ENCODE measurements at places on chromosomes 2 and 18. TPM values are rescaled to one million over a fixed set of nuclear protein-coding genes. Genes with fewer than 3 reads are reported as not detected.

Gene NAT8
- not detected for total RNA-seq

Gene DSC2
- total RNA-seq = 30.8 TPM

Gene DRC1
- 0.26 TPM for total RNA-seq

Gene CAPN14
- total RNA-seq = 2.1 TPM

Gene IL36RN
- 73.9 TPM for total RNA-seq

Gene CARF
- total RNA-seq = 15.3 TPM

Gene FHOD3
- 13.3 TPM for total RNA-seq

Gene CHST9
- total RNA-seq = 0.39 TPM

Gene UBE2F
- total RNA-seq = 32.3 TPM

Gene MYCN
- total RNA-seq = 3.8 TPM

Gene PJVK
- 2.4 TPM for total RNA-seq

DNA sequence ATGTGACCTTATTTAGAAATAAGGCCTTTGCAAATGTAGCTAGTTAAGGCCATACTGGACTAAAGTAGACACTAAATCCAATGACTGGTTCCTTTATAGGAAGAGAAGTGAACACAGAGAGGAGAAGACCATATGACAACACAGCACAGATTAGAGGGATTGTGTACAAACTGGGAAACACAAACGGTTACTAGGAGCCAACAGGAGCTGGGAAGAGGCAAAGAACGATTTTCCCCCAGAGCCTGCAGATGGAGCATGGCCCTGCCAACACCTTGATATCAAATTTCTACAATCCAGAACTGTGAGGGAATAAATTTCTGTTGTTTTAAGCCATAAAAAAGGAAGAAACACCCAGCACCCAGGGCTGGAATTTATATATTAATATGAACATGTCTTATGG, 38.7 kb upstream of the COL5A2 start:
- H3K27ac ChIP-seq = no peak overlapping the region
- no peak overlapping the region for H3K4me3 ChIP-seq
- DNase-seq = no peak
- H3K4me1 ChIP-seq = peaks cover 7% of the 10 kb centered on the region
- no peaks in the 10 kb centered on the region for H3K27me3 ChIP-seq
- H3K36me3 ChIP-seq = no peaks in the 10 kb centered on the region

DNA sequence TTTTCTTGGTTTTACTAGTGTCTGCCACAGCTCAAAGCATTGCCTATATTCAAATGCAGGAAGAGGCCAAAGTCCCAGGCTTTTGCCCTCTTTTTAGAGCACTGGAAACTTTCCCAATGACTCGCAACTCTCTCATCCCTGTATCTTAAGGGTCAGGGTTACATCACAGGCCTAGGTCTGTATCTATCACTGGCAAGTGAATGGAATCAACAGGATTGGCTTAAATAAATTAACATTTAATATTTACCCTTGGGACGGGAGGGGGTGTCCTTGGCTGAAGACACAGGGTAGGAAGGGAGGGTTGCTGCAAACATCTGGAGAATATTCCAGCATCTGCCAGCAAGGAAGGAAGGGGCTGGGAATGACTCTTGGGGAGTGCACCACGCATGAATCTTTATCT, 242.6 kb downstream of the SLC4A3 start:
- no peaks in the 10 kb centered on the region for H3K4me1 ChIP-seq
- H3K36me3 ChIP-seq = no peaks in the 10 kb centered on the region
- H3K27me3 ChIP-seq = no peaks in the 10 kb centered on the region
- H3K27ac ChIP-seq = no peak overlapping the region
- no peak for DNase-seq

GRCh38 chr2:230011617-230012016, 57.1 kb downstream of the SLC16A14 start:
- DNase-seq = no peak
- H3K4me1 ChIP-seq = no peaks in the 10 kb centered on the region
- H3K27me3 ChIP-seq = no peaks in the 10 kb centered on the region
- no peak overlapping the region for H3K4me3 ChIP-seq

- peaks cover 42% of the 10 kb centered on the region for H3K4me1 ChIP-seq
- H3K27me3 ChIP-seq = peaks cover 3% of the 10 kb centered on the region
- no peak overlapping the region for H3K27ac ChIP-seq
These were observed 17.9 kb downstream of the KCNIP3 start for GRCh38 chr2:95314964-95315611.

DNA sequence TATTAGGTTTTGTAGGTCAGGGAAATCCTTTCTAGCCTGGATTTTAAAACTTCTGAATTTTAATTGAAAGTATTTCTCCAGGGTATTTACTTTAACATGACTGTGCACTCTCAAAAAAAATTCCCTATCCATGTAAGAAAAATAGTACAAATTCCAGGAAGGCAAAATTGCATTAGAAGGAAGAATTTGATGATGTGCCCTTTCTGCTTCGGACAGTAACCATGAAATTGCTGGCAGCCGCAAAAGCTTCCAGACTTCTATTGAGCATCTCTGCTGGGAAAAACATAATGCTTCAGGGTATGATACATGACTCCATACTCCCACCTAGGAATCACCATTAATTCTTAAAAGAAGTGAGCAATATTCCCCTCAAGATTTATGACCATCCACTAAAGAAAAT, 17.2 kb upstream of the KLF7 start:
- no peaks in the 10 kb centered on the region for H3K4me1 ChIP-seq
- H3K36me3 ChIP-seq = no peaks in the 10 kb centered on the region
- no peak overlapping the region for H3K27ac ChIP-seq
- no peak overlapping the region for H3K4me3 ChIP-seq
- H3K27me3 ChIP-seq = no peaks in the 10 kb centered on the region
- DNase-seq = no peak

DNA sequence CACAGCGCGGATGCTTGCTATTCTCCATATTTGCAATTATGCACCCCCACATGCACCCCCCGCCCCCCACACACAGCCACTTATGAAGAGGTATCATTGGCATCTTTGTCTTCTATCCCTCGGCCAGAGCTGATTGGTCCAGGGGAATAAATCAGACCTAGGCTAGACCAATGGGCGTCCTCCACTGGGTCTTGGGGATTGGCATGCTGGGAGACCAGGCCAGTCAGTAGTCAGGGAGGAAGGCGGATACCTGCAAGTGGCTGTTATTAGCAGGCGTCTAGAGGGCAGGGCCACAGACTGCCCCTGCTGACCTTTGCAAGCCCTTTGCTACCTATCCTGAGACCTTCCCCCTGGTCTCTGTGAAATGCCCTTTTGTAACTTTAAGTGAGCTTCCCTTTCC, 30.0 kb downstream of the ATOH8 start:
- no peaks in the 10 kb centered on the region for H3K27me3 ChIP-seq
- peaks cover 19% of the 10 kb centered on the region for H3K36me3 ChIP-seq
- H3K4me1 ChIP-seq = peaks cover 23% of the 10 kb centered on the region
- H3K4me3 ChIP-seq = no peak overlapping the region
- H3K27ac ChIP-seq = no peak overlapping the region

DNA sequence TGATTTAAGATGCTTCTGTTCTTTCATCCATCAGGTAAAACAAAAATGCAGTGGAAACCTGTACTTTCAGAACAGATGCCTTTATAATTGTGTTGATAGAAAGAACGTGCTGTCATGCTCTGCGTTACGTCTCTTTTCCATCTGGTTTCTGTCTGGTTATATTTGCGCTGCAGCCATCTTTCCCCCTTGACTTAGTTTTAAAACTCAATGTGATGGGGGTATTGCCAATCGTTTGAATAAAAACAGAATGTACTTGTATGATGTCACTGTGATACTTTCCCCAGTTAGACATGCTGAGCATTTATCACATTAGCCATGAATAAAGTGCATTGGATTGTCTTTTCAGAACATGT, 508.6 kb downstream of the ADCYAP1 start:
- no peak for DNase-seq
- no peaks in the 10 kb centered on the region for H3K36me3 ChIP-seq
- H3K4me1 ChIP-seq = no peaks in the 10 kb centered on the region

GRCh38 chr2:160931531-160931930, 228.7 kb upstream of the TANK start:
- no peak for DNase-seq
- no peaks in the 10 kb centered on the region for H3K4me1 ChIP-seq
- no peaks in the 10 kb centered on the region for H3K27me3 ChIP-seq
- H3K4me3 ChIP-seq = no peak overlapping the region

DNA sequence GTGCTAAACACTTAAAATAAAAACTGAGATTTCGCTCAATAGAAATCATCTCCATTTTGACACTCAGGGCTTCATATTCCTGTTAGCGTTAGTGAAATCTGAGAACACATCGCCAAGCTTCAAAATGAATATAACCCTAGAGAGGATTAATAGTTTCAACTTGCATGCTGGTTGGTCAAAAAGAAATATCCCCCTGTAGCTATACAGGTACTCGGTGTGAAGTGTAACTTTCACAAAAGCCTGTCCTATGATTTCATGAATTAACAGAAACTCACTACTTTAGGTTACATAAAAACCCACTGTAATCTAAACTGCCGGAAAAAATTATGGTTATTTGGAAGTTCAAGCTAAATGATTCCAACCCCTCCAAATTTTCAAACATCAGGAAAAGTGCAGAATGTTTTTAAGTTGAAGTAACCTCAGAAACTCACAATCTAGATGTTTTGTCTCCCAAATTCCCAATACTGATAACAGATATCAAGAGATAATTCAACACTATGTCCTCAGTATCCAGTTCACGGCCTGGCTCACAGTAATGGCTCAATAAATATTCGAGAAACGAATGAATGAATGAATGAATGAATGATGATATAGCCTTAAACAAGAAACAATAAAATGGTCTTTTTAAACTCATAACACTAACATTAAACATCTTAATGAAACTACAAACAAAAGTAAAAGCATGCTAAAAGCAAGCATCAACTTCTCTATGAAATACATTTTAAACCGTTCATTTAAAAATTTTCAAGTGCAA, 2.5 kb downstream of the TLK1 start:
- H3K36me3 ChIP-seq = no peaks in the 10 kb centered on the region
- no peaks in the 10 kb centered on the region for H3K27me3 ChIP-seq
- no peak overlapping the region for H3K27ac ChIP-seq

- H3K4me3 ChIP-seq = no peak overlapping the region
- H3K4me1 ChIP-seq = no peaks in the 10 kb centered on the region
- no peak for DNase-seq
- no peaks in the 10 kb centered on the region for H3K36me3 ChIP-seq
- no peak overlapping the region for H3K27ac ChIP-seq
These were observed 164.3 kb upstream of the PGAP1 start for GRCh38 chr2:197090742-197091367.

DNA sequence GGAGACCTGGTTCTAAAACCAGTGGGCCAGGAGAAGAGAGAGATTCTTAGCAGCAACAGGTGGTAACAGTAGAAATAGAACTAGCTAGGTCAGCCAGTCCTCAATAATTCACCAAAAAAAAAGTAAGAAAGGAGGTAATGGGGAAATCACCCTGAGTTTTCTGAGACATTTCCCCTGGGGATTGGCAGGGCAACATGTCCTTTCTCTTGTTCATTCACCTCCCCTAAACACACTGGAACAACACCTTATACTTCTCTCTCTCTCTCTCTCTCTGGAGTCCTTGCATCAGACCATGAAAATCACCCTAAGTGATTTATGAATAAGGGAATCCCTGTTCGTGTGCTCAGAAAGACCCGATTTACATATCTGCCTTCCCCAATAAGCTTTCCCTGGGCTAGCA, 64.8 kb downstream of the COX7A2L start:
- H3K4me1 ChIP-seq = peaks cover 7% of the 10 kb centered on the region
- no peak overlapping the region for H3K27ac ChIP-seq
- DNase-seq = no peak
- peaks cover 57% of the 10 kb centered on the region for H3K36me3 ChIP-seq
- H3K27me3 ChIP-seq = no peaks in the 10 kb centered on the region
- no peak overlapping the region for H3K4me3 ChIP-seq

GRCh38 chr2:149538138-149538833, 49.3 kb downstream of the MMADHC start:
- no peaks in the 10 kb centered on the region for H3K27me3 ChIP-seq
- H3K4me1 ChIP-seq = no peaks in the 10 kb centered on the region
- no peak overlapping the region for H3K27ac ChIP-seq

- no peak overlapping the region for H3K4me3 ChIP-seq
- no peaks in the 10 kb centered on the region for H3K36me3 ChIP-seq
- H3K27me3 ChIP-seq = no peaks in the 10 kb centered on the region
These were observed 33.4 kb upstream of the PNO1 start for GRCh38 chr2:68124321-68124720.

GRCh38 chr2:43194121-43194869, 32.1 kb downstream of the ZFP36L2 start:
- H3K4me3 ChIP-seq = no peak overlapping the region
- H3K27ac ChIP-seq = no peak overlapping the region
- H3K36me3 ChIP-seq = no peaks in the 10 kb centered on the region
- H3K4me1 ChIP-seq = peaks cover 3% of the 10 kb centered on the region

DNA sequence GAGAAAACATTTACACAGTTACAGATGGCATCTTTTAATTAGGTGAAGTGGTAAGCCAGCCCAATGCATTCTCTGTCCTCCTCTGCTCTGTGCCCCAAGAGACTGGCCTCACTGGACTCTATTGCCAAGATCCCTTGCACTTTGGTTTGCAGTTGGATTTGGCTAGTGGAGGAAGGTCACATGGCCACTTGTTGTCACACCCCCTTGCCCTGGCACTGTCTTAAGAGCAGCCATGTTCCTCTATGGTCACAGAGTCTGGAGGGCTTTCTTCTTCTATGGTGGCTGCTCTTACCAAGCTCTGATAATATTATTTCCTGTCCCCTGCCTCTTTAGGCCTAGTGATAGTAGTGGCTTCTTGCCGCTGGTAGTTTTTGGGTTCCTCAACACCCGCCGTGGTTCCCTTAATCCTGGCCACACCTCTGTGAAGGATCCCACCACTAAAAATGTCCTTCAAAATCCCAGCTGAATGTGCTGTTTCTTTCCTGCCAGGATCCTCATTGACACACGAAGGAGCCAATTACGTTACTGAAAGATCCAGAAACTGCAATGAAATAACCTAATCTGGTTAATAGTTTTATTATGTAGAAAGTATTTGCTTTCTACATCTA, 111.1 kb downstream of the CDC42EP3 start:
- no peak for DNase-seq
- no peaks in the 10 kb centered on the region for H3K36me3 ChIP-seq

- H3K27ac ChIP-seq = peak overlapping the region; percentile 24
- H3K27me3 ChIP-seq = peaks cover 7% of the 10 kb centered on the region
- H3K4me1 ChIP-seq = no peaks in the 10 kb centered on the region
- no peak overlapping the region for H3K4me3 ChIP-seq
- H3K36me3 ChIP-seq = no peaks in the 10 kb centered on the region
These were observed 43.7 kb downstream of the POU3F3 start for GRCh38 chr2:104897515-104898184.

- peak; percentile 78 for DNase-seq
- H3K4me3 ChIP-seq = no peak overlapping the region
- peaks cover 6% of the 10 kb centered on the region for H3K4me1 ChIP-seq
- no peaks in the 10 kb centered on the region for H3K27me3 ChIP-seq
- H3K36me3 ChIP-seq = no peaks in the 10 kb centered on the region
These were observed 111.4 kb downstream of the FTCDNL1 start for GRCh38 chr2:199739413-199740110.

GRCh38 chr18:27411911-27412310, 226.8 kb upstream of the CHST9 start:
- H3K27me3 ChIP-seq = no peaks in the 10 kb centered on the region
- H3K27ac ChIP-seq = no peak overlapping the region
- H3K4me1 ChIP-seq = no peaks in the 10 kb centered on the region
- no peaks in the 10 kb centered on the region for H3K36me3 ChIP-seq
- H3K4me3 ChIP-seq = no peak overlapping the region
- no peak for DNase-seq

- H3K4me1 ChIP-seq = peaks cover 50% of the 10 kb centered on the region
- DNase-seq = peak; percentile 72
- no peak overlapping the region for H3K27ac ChIP-seq
- H3K27me3 ChIP-seq = peaks cover 94% of the 10 kb centered on the region
- H3K4me3 ChIP-seq = peak overlapping the region; percentile 54
These were observed 6.2 kb upstream of the SATB2 start for GRCh38 chr2:199463708-199464605.

All from suprapubic skin (tissue), 4 donors.